ENCODE measurements at places on chromosomes 13 and 19.
A peak's percentile ranks its signal among the peaks of the same experiment; 100 is the strongest.

DNA sequence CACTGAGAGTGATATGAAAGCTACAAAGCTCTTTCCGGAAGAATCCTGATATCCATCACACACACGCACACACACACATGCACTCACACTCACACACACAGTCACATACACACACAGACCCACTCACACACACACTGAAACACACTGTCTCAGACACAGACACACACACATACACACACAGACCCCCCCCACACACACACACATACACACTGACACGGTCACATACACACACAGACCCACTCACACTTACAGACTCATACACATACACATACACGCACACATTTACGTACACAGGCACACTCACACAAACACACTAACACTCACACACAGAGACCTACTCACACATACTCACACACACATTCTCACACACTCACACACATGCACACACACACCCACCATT is 58.6 kb downstream of the LIG4 start:
- H3K4me3 ChIP-seq: no peak overlapping the region
- no peaks in the 10 kb centered on the region for H3K36me3 ChIP-seq
- H3K27me3 ChIP-seq: no peaks in the 10 kb centered on the region
- H3K4me1 ChIP-seq: no peaks in the 10 kb centered on the region

GRCh38 chr19:55410168-55410567 is 2.6 kb upstream of the UBE2S start:
- H3K27me3 ChIP-seq: peaks cover 10% of the 10 kb centered on the region
- H3K27ac ChIP-seq: peak overlapping the region; percentile 27
- no peak for DNase-seq
- H3K36me3 ChIP-seq: peaks cover 27% of the 10 kb centered on the region

GRCh38 chr13:64413529-64413928 is 2816.6 kb downstream of the PCDH9 start:
- no peak overlapping the region for H3K4me3 ChIP-seq
- H3K27me3 ChIP-seq: no peaks in the 10 kb centered on the region
- H3K4me1 ChIP-seq: no peaks in the 10 kb centered on the region
- H3K27ac ChIP-seq: no peak overlapping the region
- no peak for DNase-seq
- no peaks in the 10 kb centered on the region for H3K36me3 ChIP-seq

DNA sequence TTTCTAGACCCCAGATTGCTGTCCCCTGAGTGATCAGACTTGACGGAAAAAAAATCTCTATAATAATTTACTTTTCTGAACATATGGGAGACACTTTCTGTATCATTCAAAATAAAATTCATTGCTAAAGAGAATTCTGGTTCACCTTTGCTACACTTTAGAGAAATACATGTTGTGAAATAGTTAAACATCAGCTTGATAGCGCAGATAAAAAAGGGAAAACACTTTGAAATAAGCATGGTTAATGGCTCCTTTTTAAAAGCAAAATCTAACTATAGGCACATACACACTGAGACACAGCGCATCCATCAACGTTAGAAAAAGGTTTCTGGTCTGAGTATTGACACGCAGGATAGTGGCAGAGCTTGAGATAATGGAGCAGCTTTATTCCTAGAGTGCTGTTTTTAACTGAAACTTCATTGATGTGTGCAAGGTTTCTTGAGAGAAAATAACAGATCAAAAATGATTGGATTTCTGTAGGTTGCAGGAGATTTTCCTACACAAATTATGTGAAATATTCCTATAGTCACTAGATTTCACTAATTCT is 341.2 kb downstream of the MZT1 start:
- no peak for DNase-seq
- H3K4me3 ChIP-seq: no peak overlapping the region
- H3K27ac ChIP-seq: no peak overlapping the region

- H3K4me3 ChIP-seq: no peak overlapping the region
- peaks cover 7% of the 10 kb centered on the region for H3K4me1 ChIP-seq
- no peak for DNase-seq
- no peak overlapping the region for H3K27ac ChIP-seq
Measured at GRCh38 chr19:35294328-35294727, 2.4 kb downstream of the MAG start.
